Activated CD4-positive, alpha-beta T cell treated with anti-CD3 and anti-CD28 coated beads, Interleukin-2, amount 50 U/mL, for 1 hour (primary cell): ENCODE measurements at places on chromosomes 3 and 15.

DNA sequence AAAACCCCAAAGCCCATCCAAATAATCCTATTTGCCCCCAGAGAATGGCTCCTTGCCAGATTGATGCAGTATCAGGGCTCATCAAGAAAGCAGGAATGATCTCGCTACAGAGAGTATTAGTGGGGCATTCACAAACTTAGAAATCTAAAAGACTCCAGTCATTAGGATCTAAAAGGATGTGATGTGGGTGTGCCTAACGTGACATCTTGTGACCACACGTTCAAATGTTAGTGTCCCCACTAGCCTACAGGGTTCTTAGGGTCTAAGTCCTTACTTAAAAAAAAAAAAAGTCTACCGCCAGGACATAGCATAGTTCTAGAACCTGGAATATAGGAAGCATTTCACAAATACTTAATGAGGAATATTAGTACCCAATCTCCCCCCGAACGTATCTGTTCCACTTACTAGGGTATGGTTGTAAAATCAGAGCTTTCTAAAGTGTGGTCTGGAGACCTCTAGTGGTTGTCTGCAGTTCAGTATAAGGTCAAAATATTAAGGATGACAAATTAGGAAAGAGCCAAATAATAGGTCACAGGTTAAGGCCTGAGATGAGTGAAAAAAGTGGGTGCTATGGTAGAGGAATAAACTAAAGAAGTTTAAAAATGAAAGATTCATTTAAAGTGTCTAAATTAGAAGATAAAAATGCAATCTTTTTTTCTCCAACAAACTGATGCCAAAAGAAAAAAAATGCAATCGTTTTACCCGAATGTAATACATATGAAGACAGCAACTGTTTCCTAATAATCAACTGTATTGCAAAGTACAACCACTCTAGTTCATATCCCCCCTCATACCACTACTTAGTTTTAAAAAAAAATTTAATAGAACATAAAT, 4.2 kb upstream of the CHRM5 start:
- DNase-seq = no peak

- no peak for DNase-seq
These were observed 159.3 kb upstream of the MDFIC2 start for GRCh38 chr3:70471464-70472342.

- DNase-seq = no peak
These were observed 92.9 kb downstream of the LRRC3B start for GRCh38 chr3:26715431-26715830.

GRCh38 chr3:61901496-61901895, 340.1 kb downstream of the PTPRG start:
- DNase-seq = no peak

DNA sequence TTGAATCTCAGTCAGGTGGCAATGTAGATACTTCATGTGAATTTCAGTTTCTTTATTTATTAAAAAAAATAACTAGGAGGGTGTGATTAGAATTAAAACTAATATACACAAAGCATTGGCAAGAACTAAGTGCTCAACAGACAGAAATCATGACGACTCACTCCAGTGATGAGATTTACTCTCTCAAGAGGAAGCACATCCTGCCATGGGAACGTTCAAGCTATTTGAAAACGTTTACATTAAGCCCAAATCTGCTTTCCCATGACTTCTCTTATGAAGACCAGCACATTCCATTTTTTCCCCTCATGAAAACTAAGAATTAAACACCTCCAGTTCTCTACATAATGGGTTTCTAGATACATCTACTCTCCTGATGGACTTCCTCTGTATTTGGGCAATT, 8.5 kb downstream of the WDR53 start:
- DNase-seq = no peak

- DNase-seq = no peak
These were observed 21.0 kb upstream of the EID1 start for GRCh38 chr15:48856942-48857341.

DNA sequence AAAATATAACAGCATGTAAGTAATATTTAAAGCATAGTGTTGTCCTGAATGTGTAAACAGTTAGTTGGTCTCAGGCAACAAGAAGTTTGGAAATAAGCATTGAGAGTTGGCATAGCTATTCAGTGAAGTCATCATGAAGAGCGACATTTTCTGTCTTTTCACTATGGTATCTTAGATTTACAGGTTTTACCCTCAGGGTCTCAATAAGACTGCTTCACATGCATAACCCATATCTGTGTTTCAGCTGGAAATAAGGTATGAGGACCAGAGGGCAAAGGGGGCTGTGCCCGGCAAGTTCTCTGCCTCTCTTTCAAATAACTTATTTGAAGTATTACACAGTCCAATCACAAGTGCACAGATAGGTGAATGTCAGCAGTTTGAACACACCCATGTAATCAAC, 290.2 kb upstream of the CNTN3 start:
- DNase-seq = no peak

GRCh38 chr3:181701096-181701495, 10.6 kb upstream of the SOX2 start:
- DNase-seq = no peak

GRCh38 chr15:70199540-70200410, 102.1 kb upstream of the TLE3 start:
- no peak for DNase-seq

DNA sequence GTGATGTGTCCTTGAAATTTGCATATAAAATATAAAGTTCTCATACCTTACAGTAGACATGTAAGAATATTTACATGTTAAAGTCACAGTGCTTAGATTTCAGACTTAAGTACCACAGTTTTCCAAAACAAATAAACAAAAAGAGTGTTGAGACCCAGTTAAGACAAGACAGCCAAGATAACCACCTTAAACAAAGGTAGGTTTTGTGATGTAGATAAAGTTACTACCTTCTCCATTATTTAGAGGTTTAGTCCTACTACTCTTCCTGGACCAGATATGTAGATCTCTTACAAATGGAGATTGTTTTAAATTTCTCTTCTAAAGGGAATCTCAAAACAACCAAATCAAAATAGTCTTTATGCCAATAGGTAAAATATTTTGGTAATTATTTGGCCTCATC, 15.7 kb downstream of the OR5H15 start:
- no peak for DNase-seq

- DNase-seq = no peak
These were observed 22.7 kb downstream of the XXYLT1 start for GRCh38 chr3:195248281-195248680.

DNA sequence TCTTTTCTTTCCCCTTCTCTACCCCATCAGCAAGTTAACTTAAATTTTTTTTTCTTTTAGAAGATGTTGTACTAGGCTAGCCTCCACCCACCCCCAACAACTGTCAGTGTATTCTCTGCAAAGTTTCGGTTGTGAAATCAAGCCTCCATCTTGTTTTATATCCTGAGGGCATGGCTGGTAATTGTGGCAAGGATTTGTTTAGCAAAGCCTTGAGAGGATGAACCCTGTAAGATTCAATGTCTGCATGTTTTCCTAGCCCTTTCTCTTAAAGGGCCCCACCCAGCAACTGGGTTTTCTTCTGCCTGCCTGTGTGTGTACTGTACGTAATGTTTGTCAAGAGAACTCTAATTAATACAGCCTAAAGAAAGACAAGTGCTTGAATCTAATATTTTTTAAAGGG, 475.3 kb downstream of the FHIT start:
- no peak for DNase-seq

DNA sequence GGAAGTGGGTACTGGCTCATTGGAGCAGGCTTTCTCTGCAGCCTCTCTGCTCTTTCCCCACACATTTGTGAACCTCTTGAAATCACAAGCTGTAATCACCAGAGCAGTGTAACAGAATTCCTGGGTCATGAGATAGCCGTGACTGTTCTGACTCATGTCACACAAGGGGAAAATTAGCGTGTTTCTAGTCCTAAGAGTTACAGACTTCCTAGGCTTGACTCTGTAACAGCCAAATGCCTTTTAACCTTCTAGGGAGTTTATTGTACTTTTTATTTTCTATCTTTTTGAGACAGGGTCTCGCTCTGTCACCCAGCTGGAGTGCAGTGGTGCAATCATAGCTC, 54.7 kb upstream of the TRAK1 start:
- DNase-seq = no peak

GRCh38 chr3:171429635-171430034, 30.6 kb downstream of the TNIK start:
- no peak for DNase-seq

GRCh38 chr3:1072041-1072440, 20.8 kb upstream of the CNTN6 start:
- no peak for DNase-seq

- DNase-seq = no peak
These were observed 82.7 kb downstream of the COL8A1 start for GRCh38 chr3:99720985-99721632.

- no peak for DNase-seq
These were observed 121.2 kb downstream of the MECOM start for GRCh38 chr3:169542331-169542751.

GRCh38 chr15:70031261-70031660, 66.5 kb downstream of the TLE3 start:
- no peak for DNase-seq

GRCh38 chr15:65355988-65356353, 21.8 kb downstream of the IGDCC3 start:
- DNase-seq = no peak

DNA sequence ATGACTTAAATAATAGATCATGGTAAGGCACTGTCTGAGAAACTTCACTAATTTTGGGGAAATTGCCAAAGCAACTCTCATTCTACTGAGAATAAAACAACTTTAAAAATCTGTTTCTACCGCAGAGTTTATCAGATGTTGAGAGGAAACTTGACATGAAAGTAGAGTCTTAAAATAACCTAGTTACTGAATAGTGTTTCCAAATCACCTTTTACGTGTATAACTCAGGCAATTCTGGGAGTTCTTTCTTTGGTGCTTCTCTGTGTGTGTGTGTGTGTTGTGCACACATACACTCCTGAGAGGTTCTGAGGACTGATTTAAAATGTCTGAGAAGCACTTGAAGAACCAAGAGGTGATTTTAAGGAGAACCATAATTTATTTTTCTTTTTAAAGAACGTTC, 236.6 kb downstream of the SV2B start:
- DNase-seq = no peak

GRCh38 chr3:109339714-109340648, 2.6 kb upstream of the DPPA4 start:
- DNase-seq = no peak

DNA sequence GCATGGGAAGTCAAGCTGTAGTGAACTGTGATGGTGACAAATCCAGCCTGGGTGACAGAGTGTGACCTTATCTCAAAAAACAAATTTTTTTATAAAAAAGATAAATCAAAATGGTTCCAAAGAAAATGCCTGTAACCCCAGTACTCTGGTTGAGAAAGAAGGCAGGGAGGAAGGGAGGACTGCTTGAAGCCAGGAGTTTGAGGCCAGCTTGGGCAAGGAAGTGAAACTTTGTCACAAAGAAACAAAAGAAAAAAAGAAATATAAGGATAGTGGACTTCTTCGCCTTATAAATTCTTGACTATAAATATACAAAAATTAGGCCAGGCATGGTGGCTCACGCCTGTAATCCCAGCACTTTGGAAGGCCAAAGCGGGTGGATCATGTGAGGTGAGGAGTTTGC, 34.1 kb downstream of the SMARCC1 start:
- DNase-seq = no peak

- DNase-seq = no peak
These were observed 140.8 kb downstream of the TP63 start for GRCh38 chr3:189771842-189772450.

DNA sequence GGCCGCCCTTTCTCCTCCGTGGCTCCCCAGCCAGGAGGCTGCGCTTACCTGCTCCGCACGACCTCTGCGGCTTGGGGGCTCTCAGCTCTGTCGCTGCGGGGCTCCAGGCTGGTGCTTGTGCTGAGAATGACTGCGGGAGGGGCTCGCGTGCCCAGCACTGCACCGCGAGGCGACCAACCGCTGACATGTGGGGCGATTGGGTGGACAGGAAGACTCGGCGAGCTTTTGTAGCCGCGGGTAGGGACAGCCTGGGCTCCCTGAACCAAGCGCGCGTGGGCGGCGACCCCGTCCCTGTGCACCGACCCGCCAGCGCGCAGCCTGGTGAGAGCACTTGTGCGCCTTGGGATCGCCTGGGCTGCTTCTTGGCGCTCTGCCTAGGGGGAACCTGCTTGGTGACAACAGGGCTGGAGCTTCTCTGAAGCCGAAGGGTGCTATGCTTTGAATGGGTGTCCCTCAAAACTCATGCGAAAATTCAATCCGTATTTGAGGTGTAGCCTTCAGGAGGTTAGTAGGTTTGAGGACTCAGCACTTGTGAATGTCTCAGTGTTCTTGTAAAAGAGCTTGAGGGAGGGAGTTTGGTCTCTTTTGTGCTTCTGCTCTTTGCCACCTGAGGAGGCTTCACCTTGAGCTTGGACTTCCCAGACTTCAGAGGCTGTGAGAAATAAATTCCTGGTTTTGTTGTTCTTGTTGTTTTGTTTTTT, 50.4 kb downstream of the IL12A start:
- DNase-seq = no peak

- no peak for DNase-seq
These were observed 305.5 kb downstream of the GRM7 start for GRCh38 chr3:7166460-7166859.

DNA sequence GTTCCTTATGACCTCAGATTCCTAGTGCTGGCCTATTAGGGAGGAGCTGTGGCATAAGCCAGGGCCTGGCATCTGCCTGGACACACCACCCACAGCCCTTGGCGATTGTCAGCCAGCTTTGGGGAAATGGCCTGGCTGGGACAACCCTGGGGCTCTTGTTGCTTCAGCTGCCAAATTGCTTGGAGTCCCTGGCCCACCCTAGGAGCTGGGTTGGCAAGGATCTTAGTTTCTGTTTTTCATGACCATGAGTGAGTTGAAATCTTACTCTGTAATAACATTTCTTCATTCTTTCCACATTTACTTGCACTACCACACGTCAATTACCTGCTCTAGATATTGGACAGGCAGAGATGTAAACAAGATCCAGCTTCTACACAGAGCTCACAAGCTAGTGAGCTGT, 1.9 kb upstream of the MYZAP start:
- DNase-seq = no peak

DNA sequence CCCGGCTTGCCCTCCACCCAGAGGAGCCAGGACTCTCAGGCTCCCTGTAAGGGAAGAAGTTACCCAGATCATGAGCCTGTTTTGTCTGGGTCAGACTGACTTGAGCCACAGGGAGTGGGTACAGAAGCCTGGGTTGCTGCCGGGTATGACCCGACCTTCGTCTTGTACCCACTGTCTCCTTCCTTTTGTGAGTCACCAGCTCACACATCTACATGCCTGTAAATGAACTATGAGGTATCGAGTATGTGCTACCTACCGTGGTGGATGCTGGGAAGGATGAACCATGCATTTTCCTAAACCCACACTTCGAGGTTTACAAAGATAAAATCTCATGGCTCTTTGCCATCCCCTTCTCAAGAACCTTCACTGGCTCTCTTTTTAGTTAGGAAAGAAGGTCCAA, 56.9 kb downstream of the CACNA1D start:
- no peak for DNase-seq
